ENCODE measurements at places on chromosomes 7 and 10.

DNA sequence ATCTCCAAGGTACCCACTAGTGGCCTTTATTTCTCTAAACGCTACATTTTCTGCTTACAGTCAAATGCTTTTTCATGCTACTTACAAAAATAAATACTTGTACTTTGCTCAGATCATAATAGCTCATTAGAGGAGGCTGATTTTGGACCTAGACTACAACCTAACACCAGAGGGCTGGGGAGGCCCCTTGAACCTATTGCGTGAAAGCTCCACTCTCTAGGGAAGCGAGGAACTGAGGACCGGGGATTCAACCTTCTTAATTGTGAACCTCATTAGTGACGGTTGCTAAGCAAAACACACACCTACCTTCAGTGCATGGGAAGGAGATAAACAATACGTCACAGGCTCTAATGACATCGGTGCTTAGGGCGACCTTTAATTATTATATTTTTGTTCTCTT is 92.1 kb downstream of the EBF3 start:
- no peak for DNase-seq

- no peak for DNase-seq
These were observed 35.1 kb downstream of the CH25H start for GRCh38 chr10:89171996-89172395.

GRCh38 chr10:45514291-45515270 is 140.6 kb downstream of the ALOX5 start:
- no peak for DNase-seq

GRCh38 chr10:62437696-62438095 is 63.5 kb downstream of the ZNF365 start:
- no peak for DNase-seq

GRCh38 chr7:148698007-148698396 is 701 bp upstream of the CUL1 start:
- DNase-seq, result no peak

- no peak for DNase-seq
These were observed 133.7 kb downstream of the FOXP2 start for GRCh38 chr7:114548081-114548980.

GRCh38 chr7:45918556-45918955 is 2.5 kb downstream of the IGFBP3 start:
- no peak for DNase-seq

- DNase-seq, result no peak
These were observed 953.9 kb downstream of the TYW1 start for GRCh38 chr7:67950321-67951083.

DNA sequence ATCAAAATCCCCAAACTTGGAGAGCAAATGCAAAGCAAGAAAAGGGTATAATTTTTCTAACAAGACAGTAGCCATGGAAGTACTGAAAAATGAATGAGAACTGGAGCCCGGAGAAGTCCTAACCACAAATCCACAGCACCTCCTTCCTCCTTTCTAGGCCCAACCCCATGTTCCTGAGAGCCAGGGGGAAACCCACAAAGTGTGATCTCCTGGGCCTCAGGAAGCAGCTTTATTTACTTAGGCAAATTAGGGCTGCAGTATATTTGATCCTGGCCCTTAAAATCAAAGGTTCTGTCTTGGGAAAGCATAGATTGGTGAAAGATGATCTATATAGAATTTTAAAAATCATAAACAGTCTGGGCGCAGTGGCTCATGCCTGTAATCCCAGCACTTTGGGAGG is 103.0 kb downstream of the DOCK4 start:
- DNase-seq, result no peak

DNA sequence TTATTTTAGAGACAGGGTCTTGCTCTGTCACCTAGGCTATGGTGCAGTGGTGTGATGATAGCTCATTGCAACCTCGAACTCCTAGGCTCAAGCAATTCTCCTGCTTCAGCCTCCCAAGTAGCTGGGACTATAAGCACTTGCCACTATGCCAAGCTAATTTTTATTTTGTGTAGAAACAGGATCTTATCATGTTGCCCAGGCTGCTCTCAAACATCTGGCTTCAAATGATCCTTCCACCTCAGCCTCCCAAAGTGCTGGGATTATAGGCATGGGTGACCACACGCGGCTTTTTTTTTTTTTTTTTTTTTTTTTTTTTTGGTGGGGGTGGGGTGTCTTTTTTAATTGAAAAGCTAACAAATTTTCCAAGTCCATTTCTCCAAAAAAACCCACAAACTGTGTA is 18.4 kb downstream of the HPS6 start:
- DNase-seq, result no peak

DNA sequence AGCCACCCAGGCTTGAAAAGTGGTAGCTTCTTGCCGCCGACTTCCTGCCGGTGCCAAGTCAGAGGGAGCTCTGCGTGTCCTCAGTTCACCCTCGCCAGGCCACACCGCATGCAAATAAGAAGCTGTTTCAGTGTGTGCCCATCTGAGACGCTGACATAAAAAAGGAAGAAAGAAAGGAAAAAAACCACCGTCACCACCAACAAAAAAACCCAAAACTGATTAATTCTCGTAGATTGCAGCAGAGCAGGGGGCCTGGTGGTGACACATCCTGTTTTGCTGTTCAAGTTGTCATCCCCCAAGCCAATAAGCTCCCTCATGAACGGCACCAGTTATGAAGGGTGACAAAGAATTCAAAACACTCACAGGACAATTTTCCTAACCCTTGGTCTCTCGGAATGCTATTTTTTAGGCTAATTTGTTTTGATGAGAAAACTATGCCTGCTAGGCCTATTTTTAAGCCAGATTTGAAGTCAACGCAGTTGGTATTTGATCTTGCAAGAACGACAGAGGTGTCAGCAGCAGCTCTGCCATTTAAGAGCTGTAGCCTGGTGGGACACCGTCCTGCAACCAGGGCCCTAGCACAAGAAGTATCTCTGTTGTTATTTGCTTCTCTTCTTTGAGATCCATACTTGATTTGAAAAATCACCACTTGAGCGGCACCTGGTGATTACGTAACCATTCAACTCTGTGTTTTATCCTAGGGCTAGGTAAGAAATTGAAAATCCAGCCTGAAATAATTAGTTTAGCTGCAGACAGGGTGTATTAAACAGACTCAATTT is 145.6 kb downstream of the PFKFB3 start:
- DNase-seq, result peak; percentile 78

DNA sequence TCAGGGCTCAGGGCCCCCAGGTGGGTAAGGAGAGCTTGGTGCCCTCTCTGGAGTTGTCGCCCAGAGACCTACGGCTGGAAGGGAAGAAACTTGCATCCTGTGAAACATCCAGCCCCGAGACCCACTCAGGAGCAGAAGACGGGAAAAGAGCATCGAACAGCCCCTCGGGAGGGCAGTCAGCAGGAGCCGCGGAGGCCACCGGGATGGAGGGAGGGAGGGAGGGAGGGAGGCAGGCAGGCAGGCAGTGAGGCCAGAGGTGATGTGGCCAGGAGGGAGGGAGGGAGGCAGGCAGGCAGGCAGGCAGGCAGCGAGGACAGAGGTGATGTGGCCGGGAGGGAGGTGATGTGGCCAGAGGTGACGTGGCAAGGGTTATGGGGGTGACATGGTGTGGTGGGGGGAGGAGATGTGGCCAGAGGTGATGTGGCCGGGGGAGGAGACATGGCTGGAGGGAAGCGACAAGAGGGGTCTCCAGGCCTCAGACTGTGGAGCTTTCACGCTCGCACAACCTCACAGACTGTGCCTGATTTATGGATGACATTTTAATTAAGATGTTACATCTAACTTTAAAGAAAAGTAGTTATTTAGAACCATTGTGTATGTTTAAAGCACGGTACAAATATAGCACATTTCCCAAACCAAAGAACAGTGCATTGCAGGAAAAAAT is 141.1 kb downstream of the DIP2C start:
- DNase-seq, result no peak

GRCh38 chr7:95432606-95433005 is 2.2 kb downstream of the PON2 start:
- no peak for DNase-seq

- DNase-seq, result no peak
These were observed 12.4 kb upstream of the CAMK2G start for GRCh38 chr10:73886661-73887293.

GRCh38 chr7:26202019-26202990 is 760 bp downstream of the CBX3 start:
- DNase-seq, result peak; percentile 33

Data from effector memory CD4-positive, alpha-beta T cell (primary cell).